ENCODE measurements at places on chromosomes 6 and 20.
A peak's percentile ranks its signal among the peaks of the same experiment; 100 is the strongest.

DNA sequence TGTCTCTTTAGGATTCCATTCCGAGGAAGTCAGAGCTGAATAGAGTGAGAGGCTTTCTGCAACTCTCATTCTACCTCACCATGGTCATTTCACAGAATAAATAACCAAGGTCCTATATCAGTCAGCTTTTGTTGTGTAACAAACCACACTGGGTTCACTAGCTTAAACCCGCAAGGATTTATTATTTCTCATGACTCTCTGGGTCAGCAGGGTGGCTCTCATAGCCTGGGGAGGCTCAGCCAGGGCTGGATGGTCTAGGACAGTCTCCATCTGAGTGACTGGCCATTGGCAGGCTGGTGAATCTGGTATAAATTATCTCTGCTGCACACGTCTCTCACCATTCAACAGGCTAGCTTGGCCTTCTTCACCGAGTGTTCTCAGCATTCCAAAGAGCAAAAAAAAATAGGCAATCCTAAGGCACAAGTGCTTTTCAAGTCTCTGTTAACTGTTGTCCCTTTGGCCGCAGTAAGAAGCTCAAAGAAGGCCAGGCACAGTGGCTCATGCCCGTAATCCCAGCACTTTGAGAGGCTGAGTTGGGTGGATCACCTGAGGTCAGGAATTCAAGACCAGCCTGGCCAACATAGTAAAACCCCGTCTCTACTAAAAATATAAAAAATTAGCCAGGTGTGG is 39.7 kb downstream of the ISM1 start:
- no peak for DNase-seq

GRCh38 chr20:46083101-46083500 is 6.7 kb downstream of the NCOA5 start:
- peak; percentile 37 for DNase-seq

DNA sequence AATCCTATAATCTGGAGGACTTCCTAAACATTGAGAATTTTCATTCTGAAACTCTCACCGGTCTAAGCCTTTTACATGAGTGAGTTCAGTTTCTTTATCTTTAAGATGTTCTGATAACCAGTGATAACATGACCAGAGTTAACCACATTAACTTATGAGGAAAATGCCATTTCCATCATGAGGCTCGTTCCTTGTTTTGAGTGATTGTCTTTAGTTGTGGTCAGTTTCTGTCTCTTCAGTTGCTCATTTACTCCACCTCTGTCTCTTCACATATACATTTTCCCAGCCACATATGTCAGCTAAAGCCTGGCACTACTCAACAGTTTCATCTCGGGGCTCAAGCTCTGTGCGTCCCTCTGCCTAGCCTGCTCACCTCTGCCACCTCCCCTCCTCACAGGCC is 70.4 kb downstream of the JAG1 start:
- DNase-seq = no peak

DNA sequence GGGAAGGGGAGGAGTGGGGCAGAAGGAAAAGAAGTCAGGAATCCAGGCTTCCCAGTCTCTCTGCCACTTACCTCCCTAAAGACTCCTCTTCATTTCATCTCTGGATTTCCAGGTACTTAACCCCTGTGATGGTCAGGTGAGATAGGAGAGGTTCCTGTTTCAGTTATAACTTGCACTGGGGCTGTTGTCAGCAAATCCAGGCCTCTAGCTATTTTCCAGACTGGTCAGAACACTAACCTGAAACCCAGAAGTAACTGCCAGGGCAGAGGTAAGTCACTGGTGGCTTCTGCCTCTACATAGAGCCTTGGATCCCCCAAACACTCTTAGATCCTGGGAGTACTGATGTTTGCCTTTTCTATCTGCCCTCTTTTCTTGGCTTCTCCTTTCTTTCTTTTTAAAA is 233.5 kb upstream of the TAB2 start:
- no peak for DNase-seq

DNA sequence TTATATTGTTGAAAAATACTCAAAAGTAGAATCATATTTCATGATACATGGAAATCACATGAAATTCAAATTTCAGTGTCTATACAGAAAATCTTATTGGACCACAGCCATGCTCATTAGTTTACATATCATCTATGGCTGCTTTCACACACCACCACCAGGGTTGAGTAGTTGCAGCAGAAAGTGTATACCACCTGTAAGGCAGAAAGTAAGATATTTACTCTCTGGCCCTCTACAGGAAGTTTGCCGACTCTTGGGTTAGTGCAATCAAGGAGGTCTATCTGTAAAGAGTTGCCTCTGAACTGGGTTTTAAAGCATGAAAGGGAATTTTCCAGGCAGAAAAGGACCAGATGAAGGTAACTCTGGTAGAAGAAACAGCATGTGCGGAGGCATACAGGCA is 432.3 kb downstream of the DHX35 start:
- DNase-seq = no peak

- no peak for DNase-seq
Measured at GRCh38 chr20:35030136-35030535, 62.5 kb downstream of the TRPC4AP start.

GRCh38 chr6:145406783-145407182 is 328.5 kb downstream of the EPM2A start:
- DNase-seq = no peak

DNA sequence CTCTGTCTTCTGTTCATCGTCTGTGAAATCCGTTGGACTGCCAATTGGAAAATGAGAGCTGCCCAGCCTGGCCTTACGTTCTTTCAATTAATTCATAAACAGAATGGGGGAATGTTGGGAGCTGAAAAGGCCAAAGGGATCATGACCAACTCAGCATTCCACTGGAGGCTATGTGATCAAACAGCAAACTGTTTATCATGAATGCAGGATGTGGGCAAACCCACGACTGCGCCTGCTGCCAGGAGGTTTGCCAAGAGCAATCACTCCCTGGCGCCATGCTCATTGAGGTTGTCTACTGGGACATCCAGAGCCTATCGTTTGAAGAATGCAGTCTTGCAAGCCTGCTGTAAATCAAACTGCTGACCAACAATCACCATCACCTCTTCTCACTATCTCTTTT is 9.3 kb upstream of the FKBP1A start:
- DNase-seq = no peak

- DNase-seq = no peak
Measured at GRCh38 chr6:34170346-34170745, 24.5 kb upstream of the GRM4 start.

DNA sequence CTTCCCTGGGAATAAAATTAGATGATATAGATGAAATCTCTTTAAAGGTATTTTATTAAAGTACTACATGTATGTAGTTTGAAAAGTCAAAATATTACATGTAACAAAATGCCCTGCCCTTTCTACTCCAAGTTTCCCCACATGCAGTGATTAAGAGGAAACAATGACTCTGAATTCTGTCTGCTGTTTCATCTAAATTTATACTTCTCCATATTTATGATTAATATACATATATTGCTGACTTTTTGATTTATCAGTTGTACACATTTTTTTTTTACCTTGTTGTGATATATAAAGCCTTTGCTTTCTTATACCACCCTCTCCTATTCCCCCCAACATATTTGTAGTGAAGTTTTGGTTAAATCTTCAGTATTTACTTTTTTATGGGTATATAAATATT is 127.9 kb downstream of the ZFAND3 start:
- DNase-seq = no peak

DNA sequence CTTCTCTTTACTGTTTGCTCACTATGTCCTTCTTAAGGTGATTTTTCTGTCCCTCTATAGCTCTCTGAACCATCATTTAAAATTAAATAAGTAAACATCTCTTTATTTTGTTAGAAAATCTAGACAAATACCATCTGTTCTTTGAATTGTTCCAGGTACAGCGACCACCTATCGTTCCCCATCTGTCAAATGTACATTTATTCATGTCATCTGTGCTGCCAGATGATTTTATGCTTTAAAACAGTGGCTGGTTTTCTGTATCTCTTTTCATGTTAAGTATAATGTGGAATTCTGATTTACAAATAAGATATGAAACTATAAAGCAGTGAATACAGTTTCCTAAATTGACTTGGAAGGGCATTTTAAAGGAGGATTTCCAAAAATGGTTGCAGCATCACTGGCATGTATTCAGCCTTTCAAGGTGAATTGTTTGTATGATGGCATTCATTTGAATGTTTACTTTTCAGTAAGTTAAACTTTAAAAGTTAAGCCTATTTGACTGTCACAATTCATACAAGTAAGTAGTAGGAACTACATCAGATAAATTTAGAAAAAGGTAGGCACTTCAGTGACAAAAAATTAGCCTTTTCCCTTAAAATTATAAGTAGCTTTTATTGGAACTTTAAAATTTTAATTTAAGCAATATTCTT is 92.6 kb upstream of the CLVS2 start:
- no peak for DNase-seq

- DNase-seq = no peak
Measured at GRCh38 chr20:41081276-41081814, 52.7 kb downstream of the TOP1 start.

GRCh38 chr6:168133168-168133561 is 54.2 kb upstream of the FRMD1 start:
- peak; percentile 78 for DNase-seq

- DNase-seq = no peak
Measured at GRCh38 chr6:15876406-15876805, 213.6 kb upstream of the DTNBP1 start.

GRCh38 chr6:145138469-145139139 is 596.7 kb downstream of the EPM2A start:
- peak; percentile 23 for DNase-seq

DNA sequence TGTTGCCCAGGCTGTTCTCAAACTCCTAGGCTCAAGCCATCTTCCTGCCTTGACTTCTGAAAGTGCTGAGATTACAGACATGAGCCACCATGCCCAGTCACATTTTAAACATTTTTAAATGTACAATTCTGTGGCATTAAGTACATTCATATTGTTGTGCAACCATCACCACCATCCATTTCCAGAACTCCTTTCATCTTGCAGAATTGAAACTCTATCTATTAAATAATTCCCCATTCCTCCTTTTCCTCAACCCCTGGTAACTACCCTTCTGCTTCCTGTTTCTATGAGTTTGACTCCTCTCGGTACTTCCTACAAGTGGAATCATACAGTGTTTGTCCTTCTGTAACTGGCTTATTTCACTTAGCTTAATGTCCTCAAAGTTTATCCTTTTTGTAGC is 103.8 kb upstream of the NAA20 start:
- DNase-seq = no peak

GRCh38 chr6:87396595-87397392 is 11.0 kb upstream of the CFAP206 start:
- no peak for DNase-seq

DNA sequence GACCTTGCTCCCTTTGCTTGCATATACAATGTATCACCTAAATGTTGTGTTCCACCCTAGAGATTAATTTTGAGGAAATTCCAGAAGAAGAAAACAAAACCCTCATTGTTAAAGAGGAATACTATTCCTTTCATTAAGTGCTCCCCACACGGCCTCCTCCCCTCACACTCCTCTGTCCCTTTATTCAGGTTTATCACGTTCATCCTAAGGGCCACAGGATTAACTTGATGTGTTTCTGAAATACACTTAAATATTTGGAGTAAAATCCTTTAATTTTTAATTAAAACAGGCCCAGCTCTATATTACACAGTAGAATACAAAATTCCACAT is 89.4 kb upstream of the MRPS10 start:
- DNase-seq = no peak

DNA sequence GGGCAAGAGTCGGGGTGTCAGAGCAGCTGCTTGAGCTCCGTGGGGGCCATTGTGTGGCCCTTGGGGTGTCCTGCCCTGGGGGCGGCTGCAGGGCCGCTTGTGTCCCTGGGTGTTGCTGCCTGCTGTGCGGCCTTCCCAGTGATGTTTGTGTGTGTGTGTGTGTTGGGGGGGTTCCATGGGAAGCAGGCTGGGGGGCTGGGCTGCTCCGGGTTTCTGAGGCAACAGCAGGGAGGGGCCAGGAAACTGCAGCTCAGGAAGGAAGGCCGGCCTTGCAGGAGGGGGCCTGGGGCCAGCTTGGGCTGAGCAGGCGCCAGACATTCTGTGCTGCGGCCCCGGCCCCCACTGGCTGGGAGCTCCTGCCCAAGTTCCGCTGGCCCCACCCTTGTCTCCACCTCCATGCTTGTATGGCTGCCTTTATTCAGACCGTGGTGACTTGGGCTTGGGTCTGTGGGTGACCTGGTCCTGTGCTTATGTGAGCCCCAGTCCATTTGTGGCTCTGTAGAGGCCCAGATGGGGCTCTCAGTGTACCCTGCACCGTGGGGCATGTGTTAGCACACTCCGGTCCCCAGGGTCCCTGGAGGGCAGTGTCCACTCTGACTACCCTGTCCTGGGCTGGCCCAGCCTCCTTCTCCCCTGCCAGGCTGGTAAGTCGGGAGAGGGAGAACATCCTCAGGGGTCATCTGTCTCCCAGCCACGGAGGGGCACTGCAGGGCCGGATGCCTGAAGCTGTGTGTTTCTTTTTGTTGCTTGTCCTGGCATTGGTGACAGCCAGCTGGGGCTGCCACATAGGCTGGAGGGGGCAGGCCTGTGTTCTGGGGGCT is 4.6 kb upstream of the SOX18 start:
- DNase-seq = peak; percentile 59

DNA sequence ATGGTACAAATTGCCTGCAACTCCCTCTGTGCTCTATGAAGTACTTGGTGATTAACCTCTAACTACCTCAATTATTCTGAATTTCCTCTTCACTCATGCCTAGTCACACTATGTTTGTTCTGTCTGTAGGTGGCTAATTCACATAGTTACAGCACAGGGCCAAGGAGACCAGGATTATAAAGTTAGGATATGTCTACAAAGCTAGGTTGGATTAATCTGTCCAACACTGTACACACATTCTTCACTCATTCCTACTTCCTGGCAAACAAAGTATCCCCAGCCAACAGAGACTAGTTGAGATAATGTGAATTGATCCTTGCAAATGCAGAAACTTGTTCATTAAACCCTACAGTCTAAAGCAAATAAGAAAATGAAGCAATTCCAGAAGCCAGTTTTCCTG is 269.8 kb downstream of the HACE1 start:
- no peak for DNase-seq

- DNase-seq = no peak
Measured at GRCh38 chr6:167510648-167511047, 185.8 kb downstream of the TTLL2 start.

DNA sequence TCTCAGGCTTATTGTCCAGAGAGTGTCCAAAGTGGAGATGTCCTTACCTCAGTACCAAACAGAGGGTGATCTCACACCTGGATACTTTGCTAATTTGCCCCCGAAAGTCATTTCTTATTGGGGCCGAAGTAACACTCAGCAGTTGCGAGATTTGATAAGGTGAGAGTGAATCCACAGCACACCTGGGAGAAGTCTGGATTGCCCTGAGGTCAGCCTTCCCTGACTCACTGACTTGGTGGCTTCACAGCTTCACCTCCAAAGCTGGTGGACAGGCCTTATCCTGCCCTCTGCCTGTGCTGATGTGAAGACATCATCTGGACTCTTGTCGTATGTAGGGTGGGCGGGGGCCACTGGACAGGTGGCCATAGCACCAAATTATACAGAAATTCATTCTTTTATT is 101.9 kb upstream of the ARMC2 start:
- DNase-seq = no peak

GRCh38 chr6:12528581-12529363 is 187.8 kb upstream of the PHACTR1 start:
- peak; percentile 46 for DNase-seq

DNA sequence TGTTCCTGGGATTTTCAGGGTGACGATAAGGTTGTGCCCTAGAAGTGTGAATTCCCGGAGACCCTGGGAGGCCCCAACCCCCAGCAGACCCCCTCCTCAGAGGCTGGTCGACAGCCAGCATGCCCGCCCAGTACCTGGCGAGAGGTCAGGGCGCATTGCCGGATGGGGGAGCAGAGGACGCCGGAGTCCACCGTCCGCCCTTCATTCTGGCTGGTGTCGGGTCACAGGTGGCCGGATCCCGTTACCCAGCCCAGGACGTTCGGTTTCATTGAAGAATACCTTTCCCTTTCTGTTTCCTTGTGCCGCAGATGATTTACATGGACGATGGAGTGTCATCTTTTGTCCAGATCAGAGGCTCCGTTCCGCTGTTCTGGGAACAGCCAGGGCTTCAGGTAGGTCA is 61.3 kb downstream of the SYNJ2 start:
- DNase-seq = no peak
